Pulmonary artery endothelial cell (primary cell): ENCODE measurements at places on chromosomes 3 and 15. TPM values are rescaled to one million over a fixed set of nuclear protein-coding genes. Genes with fewer than 3 reads are reported as not detected.

DNA sequence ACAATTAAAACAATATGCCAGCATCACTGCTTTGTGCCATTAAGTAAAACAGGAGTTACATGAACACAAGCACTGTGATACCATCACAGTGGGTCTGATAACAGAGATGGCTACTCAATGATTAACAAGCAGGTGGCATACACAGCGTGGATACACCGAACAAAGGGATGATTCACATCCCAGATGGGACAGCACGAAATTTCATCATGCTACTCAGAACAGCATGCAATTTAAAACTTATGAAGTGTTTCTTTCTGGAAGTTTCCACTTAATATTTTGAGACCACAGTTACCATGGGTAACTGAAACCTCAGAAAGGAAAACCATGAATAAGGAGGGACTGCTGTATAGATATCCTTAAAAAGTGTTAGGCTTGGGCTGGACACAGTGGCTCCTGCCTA lies 44.5 kb downstream of the SLC24A1 start:
- DNase-seq: peak; percentile 45

DNA sequence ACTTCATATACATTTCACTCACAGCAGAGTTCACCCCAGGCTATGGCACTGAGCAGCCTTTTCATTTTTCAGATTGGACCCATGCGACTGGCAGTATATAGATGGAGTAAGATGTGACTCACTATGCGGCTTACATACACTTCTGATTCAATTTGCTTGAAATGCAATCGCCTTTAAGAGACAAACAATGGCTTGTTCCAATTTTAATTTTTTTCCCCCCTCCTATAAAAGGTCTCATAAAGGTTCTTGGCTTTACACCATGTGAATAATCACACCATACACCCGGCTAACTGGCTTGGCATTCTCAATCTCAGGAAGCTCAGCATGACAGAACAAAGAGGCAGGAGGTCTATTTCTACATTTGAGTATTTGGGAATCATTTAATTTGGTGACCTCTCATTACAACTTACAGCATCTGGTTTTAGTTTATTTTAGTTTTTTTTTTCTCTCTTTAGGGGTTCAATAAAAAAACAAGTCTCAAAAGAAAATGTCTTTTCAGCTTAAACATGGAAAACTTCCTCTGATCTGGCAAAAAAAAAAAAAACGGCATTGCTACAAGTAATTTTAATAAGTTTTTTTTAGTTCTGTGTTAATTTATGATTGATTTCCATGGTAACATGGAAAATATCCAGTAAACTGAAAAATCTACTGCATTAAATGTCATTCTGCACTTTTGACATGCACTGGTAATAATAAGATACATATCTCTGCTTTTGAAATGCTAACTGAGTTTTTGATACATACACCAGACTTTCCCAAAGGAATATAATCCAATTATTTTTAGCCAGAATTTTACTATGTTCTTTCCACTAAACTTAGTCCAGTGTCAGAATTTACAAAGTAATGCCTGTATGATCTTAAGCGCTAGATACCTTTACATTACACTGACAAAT lies 38.8 kb downstream of the GADL1 start:
- no peak for DNase-seq

DNA sequence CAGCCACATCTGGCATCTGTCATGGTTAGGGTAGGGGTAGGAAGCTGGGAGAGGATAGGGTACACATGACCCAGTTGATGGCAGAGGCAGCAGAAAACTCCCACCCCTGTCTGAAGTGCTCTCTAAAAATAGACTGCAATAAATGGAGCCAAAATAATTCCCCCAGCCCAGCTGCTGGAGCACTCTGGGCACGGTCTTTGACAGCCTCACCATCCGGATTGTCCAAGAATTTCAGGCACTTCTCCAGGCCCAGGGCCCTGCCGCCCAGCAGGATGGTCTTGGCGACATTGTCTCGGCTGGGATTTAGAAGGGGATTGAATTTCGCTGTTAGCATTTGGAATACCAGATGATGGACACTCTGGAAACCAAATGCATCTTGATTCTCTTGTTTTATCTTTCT lies 103.7 kb downstream of the IQSEC1 start:
- DNase-seq: no peak

GRCh38 chr15:82184776-82185175 lies 77.8 kb downstream of the EFL1 start:
- DNase-seq: no peak

- DNase-seq: no peak
These were observed 12.3 kb downstream of the LIPC start for GRCh38 chr15:58444056-58444455.

FGD5 gene
- 79.7 and 84.3 TPM in 2 replicates for total RNA-seq

OXTR gene
- 0.07 and 0.28 TPM in 2 replicates for total RNA-seq

DYNC1LI1 gene
- 45.9 and 54.9 TPM in 2 replicates for total RNA-seq

DNAH12 gene
- total RNA-seq: 0.04 and 0.07 TPM in 2 replicates
